ENCODE measurements at places on chromosomes 2 and 18.

- no peak for DNase-seq
Measured at GRCh38 chr2:226031647-226032501, 632.4 kb downstream of the NYAP2 start.

DNA sequence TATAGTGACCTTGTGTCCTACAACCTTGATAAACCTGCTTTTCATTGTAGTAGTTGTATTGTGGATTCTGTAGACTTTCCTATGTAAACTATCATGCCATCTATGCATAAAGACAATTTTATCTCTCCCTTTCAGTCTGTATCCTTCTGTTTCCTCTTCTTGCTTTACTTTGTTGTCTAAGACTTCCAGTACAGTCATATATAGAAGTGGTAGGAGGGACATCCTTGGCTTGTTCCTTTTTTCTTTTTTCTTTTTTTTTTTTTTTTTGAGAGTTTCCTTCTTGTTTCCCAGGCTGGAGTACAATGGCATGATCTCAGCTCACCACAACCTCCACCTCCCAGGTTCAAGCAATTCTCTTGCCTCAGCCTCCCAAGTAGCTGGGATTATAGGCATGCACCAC lies 39.7 kb downstream of the UBE2F start:
- DNase-seq = no peak

DNA sequence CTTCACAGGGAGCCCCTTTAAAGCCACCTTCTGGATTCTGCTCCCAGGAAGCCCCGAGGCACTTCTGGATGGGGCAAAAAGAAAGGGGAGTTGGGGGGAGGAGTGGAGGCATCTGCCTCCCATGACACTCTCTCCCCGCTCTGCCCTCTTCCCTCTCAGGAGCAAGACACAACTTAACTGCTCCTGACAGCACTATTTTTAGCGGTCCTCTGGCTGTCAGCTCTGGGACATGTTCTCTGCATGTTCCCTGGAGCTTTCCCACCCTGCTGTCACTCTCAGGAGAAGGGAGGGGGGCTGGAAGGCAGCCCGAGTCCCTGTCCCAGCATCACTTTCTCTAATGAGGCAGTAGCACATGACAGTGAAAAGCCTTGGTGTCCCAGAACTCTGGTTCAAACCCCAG lies 32.3 kb downstream of the PLB1 start:
- DNase-seq = no peak

- no peak for DNase-seq
Measured at GRCh38 chr2:126317790-126318431, 338.0 kb upstream of the GYPC start.

- DNase-seq = peak; percentile 61
Measured at GRCh38 chr18:49814147-49814499, 790 bp upstream of the ACAA2 start.

DNA sequence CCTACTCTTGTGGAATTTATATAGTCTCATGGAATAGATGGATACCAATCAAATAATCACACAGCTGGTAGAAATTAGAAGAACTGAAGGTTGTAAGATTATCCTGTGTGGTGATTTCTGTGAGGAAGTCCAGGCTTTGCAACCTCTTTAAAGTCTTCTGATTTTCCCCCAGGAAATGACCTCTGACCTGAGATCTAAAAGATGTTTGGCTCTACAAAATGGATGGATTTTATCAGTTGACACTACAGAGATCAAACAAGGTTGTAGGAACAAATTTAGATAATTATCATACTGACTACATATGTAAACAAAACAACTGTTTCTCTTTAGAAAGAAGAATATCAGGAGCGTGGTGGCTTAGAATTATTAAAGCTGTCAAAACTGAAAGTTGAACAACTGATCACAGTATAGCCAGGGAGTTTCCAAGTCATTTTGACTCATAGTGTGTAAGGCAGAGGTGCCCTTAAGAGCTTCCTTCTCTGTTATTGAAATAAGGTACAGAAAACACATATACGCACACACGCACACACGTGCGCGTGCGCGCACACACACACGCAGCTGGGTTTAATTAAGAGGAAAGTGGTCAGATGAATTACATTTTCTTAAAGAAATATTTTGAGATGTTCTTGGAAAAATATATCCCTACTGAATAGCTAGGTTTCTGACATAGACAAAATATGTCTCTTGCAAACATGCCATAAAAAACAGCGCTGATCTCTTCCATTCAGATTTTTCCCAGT lies 35.5 kb upstream of the PELI1 start:
- DNase-seq = no peak

DNA sequence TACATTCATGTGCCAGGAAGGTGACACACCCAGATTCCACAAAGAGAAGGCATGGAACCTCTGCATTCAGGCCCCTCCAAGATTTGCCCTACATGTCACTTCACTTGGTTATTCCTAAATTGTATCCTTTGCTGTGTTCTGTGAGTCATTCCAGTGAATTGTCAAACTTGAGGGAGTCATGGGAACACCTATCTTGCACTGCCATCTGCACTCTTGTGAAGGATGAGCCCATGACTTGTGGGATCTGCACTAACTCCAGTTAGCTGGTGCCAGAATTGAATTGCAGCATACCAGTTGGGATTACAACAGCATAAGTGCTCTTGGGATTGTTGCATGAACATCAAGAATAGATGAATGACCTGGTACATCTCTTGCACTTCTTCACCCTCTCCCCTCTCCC lies 1288.0 kb upstream of the ZEB2 start:
- DNase-seq = no peak

DNA sequence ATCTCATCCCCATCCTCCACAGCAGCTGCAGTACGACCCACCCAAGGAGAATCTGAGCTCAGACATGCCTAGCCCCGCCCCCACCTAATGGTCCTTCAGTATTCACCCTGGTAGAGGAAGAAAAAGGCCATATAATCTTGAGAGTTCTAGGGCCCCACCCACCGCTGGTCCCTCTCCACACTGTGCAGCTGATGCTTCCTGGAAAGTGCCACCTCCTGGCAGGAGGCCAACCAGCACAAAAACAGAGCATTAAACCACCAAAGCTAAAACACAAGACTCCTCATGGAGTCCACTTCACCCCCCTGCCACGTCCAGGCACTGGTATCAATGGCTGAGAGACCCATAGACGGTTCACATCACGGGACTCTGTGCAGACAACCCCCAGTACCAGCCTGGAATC lies 40.7 kb downstream of the MC4R start:
- no peak for DNase-seq

DNA sequence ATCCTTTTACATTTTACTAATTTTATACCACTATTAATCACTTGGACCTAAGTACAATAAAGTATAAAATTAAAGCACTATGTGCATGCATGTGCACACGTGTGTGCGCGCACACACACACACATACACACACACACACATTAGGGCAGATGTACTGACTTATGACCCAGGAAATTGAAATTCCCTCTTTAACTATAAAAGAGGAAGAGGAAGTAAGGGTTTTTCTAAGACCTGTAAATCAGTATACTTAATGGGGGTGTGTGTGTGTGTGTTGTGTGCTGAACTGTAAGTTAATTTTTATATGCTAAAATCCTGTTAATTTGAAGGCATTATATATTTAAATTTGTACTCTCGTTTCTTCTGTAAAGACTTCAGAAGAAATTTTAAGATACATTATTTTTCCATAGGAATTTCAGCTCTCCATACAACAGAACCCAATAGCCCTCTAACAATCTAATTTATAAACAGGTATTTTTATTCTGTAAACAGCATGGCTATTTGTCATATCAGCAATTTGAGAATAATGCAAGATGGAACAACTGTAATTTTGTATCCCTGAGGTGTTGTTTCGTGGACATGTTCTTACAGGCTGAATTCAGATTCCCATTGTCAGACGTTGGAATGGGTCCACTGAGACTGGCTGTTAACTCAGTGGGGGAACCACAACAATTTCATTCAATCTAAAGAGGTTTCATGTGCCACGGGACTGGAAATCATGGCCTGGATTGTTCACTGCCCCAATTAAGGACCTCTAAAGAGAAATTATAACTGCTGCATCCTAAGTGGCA lies 90.9 kb downstream of the PLA2R1 start:
- DNase-seq = no peak

DNA sequence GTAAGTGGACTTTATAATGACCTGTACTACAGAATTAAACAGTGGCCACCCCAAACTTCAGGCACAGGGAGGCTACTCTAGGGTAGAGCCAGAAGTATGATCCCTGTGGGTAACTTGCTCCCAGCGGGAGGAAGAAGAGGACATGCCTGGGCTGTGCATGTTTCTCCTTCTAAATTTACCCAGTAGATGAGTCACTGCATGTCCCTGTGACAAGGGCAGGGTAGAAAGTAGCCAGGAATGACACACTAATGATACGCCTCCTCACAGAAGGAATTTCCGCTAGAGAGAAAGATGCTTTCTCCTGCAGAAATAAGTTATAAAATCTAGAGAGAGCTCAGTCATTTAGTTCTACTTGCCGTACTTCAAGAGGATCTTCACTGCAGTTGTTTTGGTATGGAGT lies 7.5 kb downstream of the ACYP2 start:
- no peak for DNase-seq

- DNase-seq = no peak
Measured at GRCh38 chr2:170307555-170308351, 129.8 kb downstream of the MYO3B start.

DNA sequence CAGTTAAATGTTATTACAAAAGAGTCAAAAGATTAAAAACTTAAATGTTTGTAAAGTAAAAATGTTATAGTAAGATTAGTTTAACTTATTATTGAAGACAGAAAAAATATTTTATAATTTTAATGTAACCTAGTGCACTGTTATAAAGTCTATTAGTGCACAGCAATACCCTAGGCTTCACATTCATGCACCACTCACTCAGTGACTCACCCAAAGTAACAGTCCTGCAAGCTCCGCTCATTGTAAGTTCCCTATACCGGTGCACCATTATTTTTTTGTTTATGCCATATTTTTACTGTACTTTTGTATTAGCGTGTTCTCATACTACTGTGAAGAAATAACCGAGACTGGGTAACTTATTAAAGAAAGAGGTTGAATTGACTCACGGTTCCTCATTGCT lies 759.7 kb upstream of the CDH7 start:
- DNase-seq = no peak

GRCh38 chr18:37565101-37565976 lies at the start of gene CELF4:
CELF4 (minus strand) TSS chr18:37565798.
- DNase-seq = no peak

- no peak for DNase-seq
Measured at GRCh38 chr2:176484838-176485237, 215.6 kb downstream of the MTX2 start.

DNA sequence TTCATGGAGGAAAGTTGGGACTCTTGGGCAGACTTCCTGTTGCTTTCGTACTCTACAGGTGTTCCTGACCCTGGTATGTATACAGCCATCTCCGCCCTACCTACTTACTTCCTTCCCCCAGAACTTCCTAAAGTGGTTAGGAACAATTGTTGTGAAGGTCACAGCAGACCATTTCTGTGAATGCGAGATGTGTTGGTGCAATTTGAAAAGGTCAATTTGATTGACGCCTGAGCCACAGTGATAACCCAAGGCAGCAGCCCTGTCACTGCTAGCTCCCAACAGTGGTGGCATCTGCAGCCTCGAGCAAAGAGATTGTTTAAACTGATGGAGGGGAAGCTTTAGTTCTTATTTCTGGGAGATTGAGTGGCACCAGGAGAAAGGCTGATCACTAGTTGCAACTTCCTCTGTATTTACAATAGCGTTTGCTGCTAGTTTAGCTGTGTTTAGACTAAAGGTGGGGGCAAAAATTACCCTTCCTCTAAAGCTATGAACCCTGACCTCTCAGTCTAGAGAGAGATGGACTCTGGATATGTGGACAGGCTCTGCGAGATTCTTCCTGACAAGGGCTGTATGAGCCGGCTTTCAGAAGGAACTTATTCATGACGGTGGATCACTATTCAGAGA lies 78.3 kb upstream of the MAP4K3 start:
- DNase-seq = no peak

DNA sequence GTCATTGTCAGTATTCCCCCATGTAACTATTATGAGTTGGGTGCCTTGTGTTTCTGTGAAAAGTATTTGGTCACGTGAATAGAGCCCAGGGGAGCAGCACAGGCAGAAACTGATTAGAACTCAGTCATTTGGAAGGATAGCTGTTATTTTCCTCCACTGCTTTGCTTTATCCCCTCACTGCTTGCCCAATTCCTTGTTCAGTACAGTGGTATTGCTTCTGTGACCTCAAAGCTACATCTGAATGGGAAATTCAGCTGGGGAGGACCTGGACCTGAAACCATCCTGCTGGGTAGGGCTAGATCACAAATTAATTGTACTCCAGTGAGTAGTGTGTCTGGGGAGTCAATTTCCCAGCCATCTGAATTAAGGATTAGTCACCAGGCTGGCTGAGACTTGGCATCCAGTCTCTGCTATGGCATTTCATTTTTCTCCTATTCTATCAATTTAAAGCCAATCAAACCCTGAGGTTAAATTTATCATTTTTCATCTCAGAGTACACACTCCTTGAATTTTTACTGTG lies 1231.6 kb upstream of the GYPC start:
- DNase-seq = no peak

DNA sequence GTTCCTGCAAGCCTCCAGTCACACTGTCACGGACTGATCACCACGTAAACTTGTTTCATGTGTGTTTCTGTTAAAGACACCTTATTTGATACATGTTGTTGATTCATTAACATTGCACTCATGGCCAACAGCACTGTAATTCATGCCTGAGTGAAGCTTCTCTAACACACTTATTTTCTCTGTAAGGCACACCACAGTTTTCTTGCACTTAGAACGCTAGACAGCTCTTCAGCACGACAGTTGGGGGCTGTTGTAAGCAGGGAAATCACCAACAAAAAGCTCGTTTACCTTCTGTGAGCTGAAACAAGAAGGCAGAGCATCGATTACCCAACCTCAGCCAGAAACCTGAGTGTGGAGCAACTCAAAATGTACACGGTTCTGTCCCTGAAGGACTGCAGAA lies 28.1 kb downstream of the TNFRSF11A start:
- no peak for DNase-seq
